Cardiac muscle cell (in vitro differentiated cells and primary cell): ENCODE measurements at places on chromosomes 4 and X. TPM values are rescaled to one million over a fixed set of nuclear protein-coding genes. Genes with fewer than 3 reads are reported as not detected.

- peaks cover 7% of the 10 kb centered on the region for H3K36me3 ChIP-seq
- H3K27ac ChIP-seq: no peak overlapping the region
- no peak for DNase-seq
- no peaks in the 10 kb centered on the region for H3K27me3 ChIP-seq
- no peak overlapping the region for H3K4me3 ChIP-seq
These were observed 17.4 kb downstream of the KLF3 start for GRCh38 chr4:38681281-38681991.

GRCh38 chrX:111041018-111041462, 55.0 kb upstream of the PAK3 start:
- no peaks in the 10 kb centered on the region for H3K4me1 ChIP-seq
- no peak overlapping the region for H3K4me3 ChIP-seq
- H3K36me3 ChIP-seq: no peaks in the 10 kb centered on the region
- H3K27me3 ChIP-seq: no peaks in the 10 kb centered on the region

GRCh38 chrX:51336584-51336983, 4.0 kb downstream of the NUDT10 start:
- H3K27me3 ChIP-seq: no peaks in the 10 kb centered on the region
- DNase-seq: peak; percentile 52

DNA sequence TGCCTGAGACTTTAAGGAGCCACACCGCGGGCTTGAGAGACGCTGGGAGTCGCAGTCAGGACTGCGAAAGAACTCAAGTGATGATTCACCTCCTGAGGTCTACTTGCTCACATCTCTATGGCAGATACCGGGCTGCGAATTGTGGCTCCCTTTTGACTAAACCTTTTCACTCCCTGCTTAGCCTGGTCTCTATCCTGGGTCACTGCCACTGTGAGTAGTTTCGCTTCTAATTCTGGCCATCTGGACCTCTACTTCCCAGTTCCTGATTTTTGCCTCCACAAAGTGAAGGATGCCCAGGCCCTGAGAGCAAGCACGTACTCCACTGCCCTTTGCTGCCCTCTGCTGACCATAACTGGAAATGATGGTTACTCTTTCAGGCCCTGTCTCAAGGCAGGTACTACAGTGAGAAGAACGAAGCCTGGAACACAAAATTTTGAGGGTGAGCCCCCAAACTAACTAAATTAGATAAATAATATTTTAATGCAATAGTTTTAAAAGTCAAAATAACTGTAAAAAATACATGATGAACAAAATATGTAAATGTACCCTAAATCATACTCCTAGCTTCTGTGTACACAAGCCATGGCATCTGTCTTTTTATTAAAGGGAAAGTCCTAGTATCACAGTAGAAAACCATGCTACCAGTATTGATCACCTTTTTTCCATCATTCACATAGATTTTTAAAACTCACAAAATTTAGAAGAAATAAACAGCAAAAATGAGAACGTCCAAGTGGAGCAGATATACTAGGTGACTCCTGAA, 16.7 kb downstream of the MAD2L1 start:
- no peak overlapping the region for H3K27ac ChIP-seq
- H3K27me3 ChIP-seq: no peaks in the 10 kb centered on the region
- peaks cover under 1% of the 10 kb centered on the region for H3K4me1 ChIP-seq
- H3K36me3 ChIP-seq: no peaks in the 10 kb centered on the region
- DNase-seq: peak; percentile 90

DNA sequence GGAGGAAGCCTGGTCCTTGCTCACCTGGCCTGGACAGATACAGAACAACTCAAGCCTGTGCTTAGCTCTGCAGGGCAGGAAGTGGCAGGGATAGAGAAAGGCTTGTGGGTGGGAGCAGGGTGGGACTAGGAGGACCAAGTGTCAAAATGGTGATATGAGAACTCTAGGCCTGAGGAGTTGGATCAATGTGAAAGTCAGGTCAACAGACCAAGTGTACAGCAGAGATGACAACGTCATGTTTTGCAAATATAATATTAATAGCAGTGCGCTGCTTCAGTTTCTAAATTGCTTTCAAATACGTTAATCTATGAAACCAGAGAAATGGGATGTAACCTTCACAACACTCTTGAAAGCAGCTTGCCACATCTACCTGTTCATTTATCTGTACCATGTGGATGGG, 114.2 kb upstream of the MAP3K15 start:
- no peaks in the 10 kb centered on the region for H3K36me3 ChIP-seq
- DNase-seq: no peak
- no peak overlapping the region for H3K27ac ChIP-seq
- H3K4me1 ChIP-seq: no peaks in the 10 kb centered on the region
- no peaks in the 10 kb centered on the region for H3K27me3 ChIP-seq

DNA sequence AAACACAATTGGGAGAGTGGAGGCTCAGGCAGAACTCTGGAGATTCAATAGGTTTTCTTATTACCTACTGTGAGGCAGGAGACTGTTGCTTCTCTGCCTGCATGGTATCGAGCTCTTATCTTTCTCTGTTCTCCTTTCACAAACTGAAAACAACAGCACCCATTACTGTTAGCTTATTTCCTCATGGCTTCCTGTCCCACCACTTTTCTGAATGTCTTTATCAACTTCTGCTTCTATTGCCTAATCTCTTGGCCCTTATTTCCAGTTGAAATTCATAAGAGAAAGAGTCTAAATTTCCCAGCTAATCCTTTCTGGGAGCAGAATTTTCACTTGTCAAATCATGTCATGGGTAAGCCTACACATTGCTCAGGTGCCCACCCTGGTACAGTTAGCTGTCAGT, 46.8 kb upstream of the NDST3 start:
- H3K36me3 ChIP-seq: no peaks in the 10 kb centered on the region
- H3K27me3 ChIP-seq: no peaks in the 10 kb centered on the region

- no peaks in the 10 kb centered on the region for H3K27me3 ChIP-seq
- no peak overlapping the region for H3K4me3 ChIP-seq
- no peak for DNase-seq
These were observed 424.0 kb upstream of the NDST4 start for GRCh38 chr4:115537387-115537786.

The CXCL6 gene
- total RNA-seq: not detected in 2 replicates

The ADAMTS3 gene
- 11.4 and 14.7 TPM in 2 replicates for total RNA-seq

The CFAP99 gene
- total RNA-seq: not detected in 2 replicates
